Caudate nucleus (tissue), 63 donors: ENCODE measurements at places on chromosomes 6 and 20.

DNA sequence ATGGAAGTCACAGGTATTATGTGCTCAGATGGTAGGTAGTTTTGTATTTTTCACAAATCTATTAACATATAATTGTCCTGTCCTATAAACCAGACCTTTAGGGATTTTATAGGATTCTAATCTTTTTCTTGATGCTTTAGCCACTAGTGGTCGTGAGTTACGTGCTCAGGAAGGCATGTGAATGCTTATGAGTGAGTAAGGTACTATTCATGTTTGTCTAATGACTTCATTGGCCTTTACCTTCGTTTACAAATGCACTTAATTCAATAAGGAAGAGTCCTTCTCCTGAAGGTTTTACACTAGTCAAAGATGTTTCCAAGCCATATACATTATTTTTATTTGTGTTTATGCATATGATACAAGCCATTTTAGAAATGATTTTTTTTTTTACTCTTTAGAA, 23.0 kb downstream of the PACRG start:
- DNase-seq: no peak

GRCh38 chr20:10573951-10574339, 99.9 kb downstream of the JAG1 start:
- DNase-seq: no peak

DNA sequence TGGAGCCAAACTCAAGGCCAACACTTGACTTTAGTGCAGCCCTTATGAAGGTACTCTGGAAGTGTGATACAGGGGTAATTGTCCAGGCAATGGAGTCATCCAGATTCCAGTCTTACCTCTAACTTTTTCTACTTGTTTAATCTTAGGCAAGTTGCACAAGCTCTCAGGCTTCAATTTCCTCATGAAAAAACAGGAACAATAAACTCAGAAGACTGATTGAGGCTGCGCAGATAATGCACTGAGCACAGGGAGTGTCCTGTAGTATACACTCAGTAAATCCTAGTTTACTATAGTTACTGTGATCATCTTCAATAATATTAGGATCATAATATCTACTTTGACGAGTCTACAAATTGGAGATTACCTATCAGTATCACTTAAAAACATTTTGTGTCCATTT, 127.5 kb upstream of the SMLR1 start:
- DNase-seq: no peak

DNA sequence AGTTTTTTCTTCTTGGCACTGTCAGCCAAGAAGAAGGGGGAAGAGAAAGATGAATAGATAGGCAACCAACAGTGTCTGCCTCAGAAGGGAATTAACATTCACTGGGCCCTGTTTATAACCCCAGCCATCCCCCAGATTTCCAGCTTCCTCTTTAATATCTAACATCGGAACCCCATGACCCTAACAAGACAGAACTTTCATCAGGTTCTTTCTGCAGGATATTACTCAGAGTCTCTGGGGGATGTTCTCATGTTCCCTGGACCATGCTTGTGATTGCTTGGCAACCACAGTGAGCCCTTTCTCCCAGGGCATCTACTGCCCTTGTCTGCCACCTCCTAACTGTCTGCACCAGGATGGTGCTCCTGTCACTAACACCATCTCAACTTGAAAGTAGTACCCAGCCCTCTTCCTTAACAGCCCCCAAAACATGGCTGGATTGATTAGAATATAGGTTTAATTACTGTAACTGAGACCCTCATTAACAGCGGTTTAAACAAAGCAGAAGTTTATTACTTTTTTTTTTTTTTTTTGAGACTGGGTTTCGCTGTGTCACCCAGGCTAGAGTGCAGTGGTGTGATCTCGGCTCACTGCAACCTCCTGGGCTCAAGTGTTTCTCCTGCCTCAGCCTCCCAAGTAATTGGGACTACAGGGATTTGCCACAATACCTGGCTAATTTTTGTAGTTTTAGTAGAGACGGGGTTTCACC, 12.0 kb upstream of the PTPN1 start:
- DNase-seq: no peak

DNA sequence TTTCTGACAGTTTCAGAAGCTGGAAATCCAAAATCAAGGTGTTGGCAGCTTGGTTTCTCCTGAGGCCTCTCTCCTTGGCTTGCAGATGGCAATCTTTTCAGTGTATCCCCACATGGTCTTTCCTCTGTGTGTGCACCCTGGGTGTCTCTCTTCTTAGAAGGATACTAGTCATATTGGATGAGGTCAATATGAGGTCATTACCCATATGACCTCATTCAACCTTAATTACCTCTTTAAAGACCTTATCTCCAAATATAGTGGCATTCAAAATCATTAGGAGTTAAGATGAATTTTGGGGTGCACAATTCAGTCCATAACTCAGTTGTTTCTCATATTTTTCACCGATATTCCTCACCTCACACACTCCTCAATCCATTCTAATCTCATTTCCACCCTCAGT, 92.4 kb upstream of the TGM3 start:
- DNase-seq: no peak

- no peak for DNase-seq
These were observed 3.9 kb downstream of the RAB44 start for GRCh38 chr6:36701401-36701991.

- no peak for DNase-seq
These were observed 21.0 kb downstream of the RIPOR3 start for GRCh38 chr20:50670126-50670862.

DNA sequence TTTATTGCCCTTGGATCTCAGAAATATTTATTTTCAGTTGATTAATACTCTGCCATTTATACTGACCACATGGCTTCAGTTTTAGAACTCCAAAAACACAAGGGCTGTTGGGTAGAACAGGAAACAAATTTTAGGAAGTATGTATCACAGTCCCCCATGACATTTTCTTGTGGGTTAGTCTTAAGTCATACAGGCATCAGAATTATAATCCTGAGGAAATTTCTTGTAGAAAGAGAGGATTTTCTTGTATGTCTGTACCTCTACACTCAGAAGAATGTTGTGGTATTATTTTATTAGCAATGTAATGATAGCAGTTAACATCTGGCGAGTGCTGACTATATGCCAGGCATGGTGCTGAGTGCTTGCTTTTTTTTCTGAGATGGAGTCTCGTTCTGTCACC, 302.9 kb downstream of the CLIC5 start:
- DNase-seq: no peak

GRCh38 chr6:155248008-155249001, 15.5 kb upstream of the CLDN20 start:
- peak; percentile 66 for DNase-seq

DNA sequence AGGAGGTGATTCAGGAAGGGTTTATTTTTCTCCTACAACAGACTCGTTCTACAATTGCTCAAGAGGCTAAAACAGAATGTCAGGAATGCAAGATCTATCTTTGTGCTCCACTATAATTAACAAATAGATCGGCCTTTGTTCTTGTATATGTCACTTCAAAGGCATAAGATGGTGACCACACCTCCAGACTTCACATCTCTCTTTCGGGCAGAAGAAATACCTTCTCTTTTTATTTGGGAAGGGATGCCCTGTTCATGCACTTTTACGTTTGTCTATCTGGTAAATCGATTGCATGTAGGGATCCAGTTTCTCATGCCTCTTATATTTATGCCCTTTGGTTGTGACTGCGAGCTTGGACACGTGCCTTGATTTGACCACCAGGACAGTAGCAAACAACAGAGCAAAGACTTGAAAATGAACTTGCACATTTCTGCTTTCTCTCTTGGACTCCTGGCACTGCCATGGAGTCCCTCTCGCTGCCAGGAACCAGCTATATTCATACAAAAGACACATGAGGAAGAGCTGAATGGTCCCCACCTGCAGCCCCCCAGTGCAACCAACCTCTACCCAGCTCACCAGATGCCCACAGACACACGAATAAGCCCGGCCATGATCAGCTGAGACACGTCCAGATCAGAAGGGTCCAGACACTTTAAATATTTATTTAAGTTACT, 219.8 kb upstream of the STXBP5 start:
- no peak for DNase-seq

DNA sequence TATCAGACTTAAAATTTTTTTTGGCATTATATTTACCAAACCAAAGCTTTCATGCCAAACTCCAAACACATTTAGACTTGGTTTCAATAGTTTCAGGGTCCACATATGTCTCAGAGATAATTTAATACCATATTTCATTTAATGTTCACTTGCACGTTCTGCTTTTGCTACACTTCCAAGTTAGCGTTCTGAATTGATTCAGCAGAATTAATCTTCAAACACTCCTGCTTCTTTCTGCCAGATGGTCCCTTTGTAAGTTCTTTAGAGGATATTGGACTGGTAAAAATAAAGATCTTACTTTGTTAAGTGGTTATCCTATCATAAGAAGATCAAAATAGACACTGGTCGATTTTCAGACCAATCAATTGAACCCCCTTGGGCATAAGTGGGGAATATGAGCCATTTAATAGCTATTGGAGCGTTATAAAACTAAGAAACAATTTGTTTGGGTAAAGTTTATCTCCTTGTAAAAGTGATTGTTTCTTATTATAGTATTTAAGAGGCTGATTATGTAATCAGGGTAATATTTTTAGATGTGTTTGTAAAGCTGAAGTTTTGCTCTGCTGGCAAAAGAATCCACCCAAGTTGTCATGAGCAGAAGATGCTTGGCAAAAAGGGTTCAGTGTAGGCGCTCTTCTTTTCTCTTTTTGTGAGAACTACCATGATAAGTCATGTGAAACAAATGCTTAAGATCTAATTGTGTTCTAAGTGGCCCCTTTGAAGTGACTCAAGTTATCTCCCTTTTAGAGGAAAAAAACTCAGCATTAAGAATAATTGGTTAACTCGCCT, 92.2 kb downstream of the MCHR2 start:
- DNase-seq: no peak

- no peak for DNase-seq
These were observed 955.6 kb downstream of the TBC1D32 start for GRCh38 chr6:120378582-120379220.

- DNase-seq: no peak
These were observed 11.2 kb downstream of the TFEB start for GRCh38 chr6:41724228-41724580.

DNA sequence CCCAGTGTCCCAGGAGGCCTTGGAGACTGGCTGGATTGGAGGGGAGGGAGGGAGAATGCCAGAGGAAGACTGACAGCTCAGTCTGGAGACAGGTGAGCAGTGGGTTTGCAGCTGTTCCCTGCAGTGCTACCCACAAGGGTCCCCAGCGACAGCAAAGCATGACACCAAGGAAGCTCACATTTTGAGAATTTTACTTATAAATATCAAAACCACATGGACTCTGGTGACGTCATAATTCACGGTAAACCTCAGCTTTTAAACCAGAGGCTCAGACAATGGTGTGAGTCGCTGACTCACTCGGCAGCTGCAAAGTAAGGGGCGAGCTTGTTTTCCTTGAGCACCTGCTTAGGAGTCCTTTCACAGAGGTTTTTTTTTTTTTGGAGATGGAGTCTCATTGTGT, 65.2 kb downstream of the THBS2 start:
- no peak for DNase-seq

GRCh38 chr6:27761391-27761790, 150.8 kb downstream of the OR2B2 start:
- DNase-seq: no peak

GRCh38 chr6:80456724-80457438, 350.4 kb downstream of the BCKDHB start:
- DNase-seq: no peak

- DNase-seq: no peak
These were observed 528.2 kb upstream of the MARCKS start for GRCh38 chr6:113328886-113329381.

- DNase-seq: no peak
These were observed 380.9 kb downstream of the CDKAL1 start for GRCh38 chr6:20915156-20915555.

GRCh38 chr20:52500157-52500556, 308.6 kb upstream of the ZFP64 start:
- no peak for DNase-seq

GRCh38 chr20:52959125-52959524, 13.0 kb upstream of the TSHZ2 start:
- DNase-seq: no peak

- no peak for DNase-seq
These were observed 23.9 kb downstream of the ILRUN start for GRCh38 chr6:34672657-34673043.

DNA sequence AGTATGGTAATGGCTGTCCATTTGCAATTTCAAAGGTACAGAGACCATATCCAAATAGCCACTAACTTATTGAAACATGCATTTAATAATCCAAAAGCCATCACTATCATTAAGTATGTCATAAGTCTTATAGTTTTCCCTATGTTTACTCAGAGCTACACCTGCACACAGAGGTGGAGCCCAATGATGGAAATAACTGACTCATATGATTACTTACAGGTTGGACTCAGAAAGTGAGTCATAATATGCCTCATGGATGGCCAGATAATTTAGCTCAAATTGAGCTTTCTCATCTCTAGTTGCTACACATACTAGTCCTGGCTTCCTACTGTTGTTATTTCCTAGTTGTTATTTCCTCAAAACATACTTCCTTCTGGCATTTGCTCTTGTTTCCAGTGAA, 104.4 kb upstream of the KHDRBS2 start:
- DNase-seq: no peak

GRCh38 chr6:151388236-151388635, 3.1 kb downstream of the ZBTB2 start:
- DNase-seq: no peak

- DNase-seq: no peak
These were observed 183.6 kb upstream of the FLRT3 start for GRCh38 chr20:14521016-14521415.

DNA sequence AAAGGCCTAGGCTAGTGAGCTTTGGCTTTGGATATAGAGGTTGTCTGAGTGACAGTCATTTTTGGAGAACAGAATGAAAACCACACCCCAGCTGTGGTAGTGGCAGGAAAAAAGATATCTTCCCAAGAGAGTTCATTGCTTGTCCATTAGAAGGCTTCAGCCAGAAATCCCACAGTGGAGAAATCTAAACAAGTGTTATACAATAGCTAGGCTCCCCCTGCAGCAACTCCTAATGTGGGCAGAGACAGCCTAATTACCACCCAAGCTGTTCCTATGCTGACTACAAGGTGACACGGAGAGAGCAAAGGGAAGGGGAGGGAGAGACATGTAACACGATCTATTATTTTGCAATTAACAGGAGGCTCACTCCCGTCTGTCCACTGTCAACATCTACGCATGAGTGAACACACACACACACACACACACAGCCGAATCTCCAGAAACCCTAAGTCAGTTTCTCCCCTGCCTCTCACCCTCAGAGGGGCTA, 147.5 kb upstream of the TCF21 start:
- DNase-seq: no peak

DNA sequence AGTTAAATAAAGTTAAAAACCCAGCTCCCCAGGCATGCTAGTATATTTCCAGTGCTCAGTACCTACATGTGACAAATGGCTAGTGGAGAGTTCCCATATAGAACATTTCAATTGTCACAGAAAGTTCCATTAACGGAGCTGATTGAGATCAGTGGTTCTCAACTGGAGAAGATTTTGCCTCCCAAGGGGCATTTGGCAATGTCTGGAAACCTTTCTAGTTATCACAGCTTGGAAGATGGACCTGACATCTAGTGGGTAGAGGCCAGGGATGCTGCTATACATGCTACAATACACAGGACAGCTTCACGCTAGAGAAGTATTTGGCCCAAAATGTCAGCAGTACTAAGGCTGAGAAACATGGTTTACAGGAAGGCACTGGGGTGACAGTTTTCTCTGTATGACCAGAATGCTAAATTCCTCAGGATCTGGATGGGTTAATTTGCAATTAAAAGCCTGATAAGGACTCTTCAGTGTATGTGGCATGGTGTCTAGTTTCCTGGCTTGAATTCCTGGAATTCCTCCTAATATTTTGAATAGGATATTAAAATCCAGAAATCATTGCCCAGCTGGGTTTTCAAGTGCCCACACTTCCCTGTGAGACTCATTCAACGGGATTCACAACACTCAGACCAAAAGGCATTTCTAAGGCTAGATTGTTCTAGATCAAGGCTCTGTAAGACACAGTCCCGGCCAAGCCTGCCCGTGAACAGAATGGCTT, 84.7 kb upstream of the SALL4 start:
- no peak for DNase-seq
